ENCODE measurements at places on chromosomes 6 and 20. TPM values are rescaled to one million over a fixed set of nuclear protein-coding genes. Genes with fewer than 3 reads are reported as not detected.

The HACE1 gene
- total RNA-seq: 10.8 TPM

The HLA-DQB2 gene
- total RNA-seq: 63.7 TPM

The RBM12 gene
- total RNA-seq: 22.7 TPM

The SIGLEC1 gene
- 2.9 TPM for total RNA-seq

The TMEM74B gene
- total RNA-seq: 4.1 TPM

The BHLHE23 gene
- total RNA-seq: not detected

The TFAP2D gene
- total RNA-seq: not detected

The UBE3D gene
- 5.1 TPM for total RNA-seq

The TRPC4AP gene
- 44.8 TPM for total RNA-seq

The SNAP25 gene
- 2.1 TPM for total RNA-seq

The RIMS1 gene
- total RNA-seq: 7.5 TPM

The C6orf58 gene
- total RNA-seq: not detected

- DNase-seq: no peak
These were observed 27.2 kb downstream of the IL22RA2 start for GRCh38 chr6:137146206-137146605.

GRCh38 chr6:15170126-15170525 is 75.7 kb upstream of the JARID2 start:
- DNase-seq: no peak

- DNase-seq: no peak
These were observed 114.9 kb upstream of the BTN3A2 start for GRCh38 chr6:26249957-26250697.

GRCh38 chr20:6579824-6580223 is 187.7 kb upstream of the BMP2 start:
- no peak for DNase-seq

- DNase-seq: no peak
These were observed 17.7 kb downstream of the CST8 start for GRCh38 chr20:23508449-23509229.

- no peak for DNase-seq
These were observed 60.6 kb downstream of the OTOR start for GRCh38 chr20:16808796-16809195.

DNA sequence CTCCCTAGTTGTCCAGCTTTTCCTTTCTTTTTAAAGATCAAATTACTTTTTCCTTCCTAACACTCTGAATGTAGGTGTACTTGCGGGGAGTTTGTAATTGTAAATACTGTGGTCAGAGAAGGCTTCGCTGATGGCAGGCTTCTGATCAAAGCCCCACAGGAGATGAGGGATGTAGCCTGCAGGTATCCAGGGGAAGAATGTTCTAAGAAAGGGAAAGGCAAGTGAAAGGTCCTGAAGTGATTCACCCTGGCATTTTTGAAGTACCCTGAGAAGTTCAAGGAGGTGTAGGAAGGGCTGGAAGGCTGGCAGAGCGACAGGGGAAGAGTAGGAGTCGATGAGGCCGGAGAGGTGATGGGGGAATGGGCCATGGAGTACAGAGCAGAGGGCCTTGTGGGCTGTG is 38.2 kb upstream of the CCN6 start:
- DNase-seq: no peak

GRCh38 chr6:85037221-85037620 is 272.8 kb upstream of the TBX18 start:
- no peak for DNase-seq

GRCh38 chr6:146056506-146056905 is 27.6 kb downstream of the GRM1 start:
- DNase-seq: no peak

GRCh38 chr20:57792386-57793080 is 82.7 kb upstream of the PMEPA1 start:
- no peak for DNase-seq

DNA sequence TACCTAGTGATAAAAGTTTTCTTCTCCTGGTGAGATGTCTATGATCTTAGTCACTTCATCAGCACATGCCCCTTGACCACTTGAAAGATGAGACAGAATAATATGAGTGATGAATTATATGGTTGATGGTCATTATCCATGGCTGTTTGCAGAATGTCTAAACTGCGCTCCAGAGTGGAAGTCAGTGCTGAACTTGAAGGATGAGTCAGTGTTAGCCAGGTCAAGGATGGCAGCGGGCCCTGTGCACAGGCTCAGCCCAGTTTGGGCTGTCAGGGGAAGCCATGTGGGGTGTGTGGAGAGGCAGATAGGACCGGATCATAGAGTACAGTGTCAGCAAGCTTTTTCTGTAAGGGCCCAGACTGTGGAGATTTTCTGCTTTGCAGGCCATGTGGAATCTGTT is 67.2 kb upstream of the KIF25 start:
- no peak for DNase-seq

- DNase-seq: no peak
These were observed 42.8 kb downstream of the SOBP start for GRCh38 chr6:107532706-107533105.

DNA sequence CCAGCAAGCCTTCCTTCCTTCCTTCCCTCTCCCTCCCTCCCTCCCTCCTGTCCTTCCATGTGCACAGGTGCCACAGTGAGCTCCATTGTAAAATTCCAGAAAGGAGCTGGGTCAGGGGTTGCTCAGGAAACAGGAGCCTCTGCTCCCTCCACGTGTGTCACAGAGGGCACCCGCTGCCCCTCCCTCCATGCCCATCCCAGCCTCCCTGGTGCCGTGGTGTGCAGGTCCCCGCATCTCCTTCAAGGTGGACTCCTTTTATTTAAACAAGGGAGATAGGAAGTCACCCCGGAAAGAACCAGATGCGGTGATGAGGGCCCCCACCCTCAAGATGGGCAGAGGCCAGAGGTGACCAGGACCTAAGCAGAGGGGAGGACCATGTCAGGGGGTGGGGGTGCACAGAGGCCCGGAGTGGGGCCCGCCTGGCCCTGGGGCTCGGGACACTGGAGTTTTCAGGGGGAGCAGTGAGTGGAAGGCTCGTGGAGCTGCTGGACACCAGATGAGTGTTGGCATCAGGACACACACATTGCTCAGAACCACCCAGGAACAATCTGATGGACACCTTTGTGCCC is 85.4 kb downstream of the DHX35 start:
- no peak for DNase-seq

DNA sequence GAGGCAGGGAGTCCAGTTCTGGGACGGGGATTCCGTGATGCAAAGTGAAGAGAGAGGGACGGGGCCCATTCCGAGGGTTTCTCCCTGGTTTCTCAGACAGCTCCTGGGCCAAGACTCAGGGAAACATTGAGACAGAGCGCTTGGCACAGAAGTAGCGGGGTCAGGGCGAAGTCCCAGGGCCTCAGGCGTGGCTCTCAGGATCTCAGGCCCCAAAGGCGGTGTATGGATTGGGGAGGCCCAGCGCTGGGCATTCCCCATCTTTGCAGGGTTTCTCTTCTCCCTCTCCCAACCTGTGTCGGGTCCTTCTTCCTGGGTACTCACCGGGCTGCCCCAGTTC is 35.9 kb upstream of the HLA-G start:
- no peak for DNase-seq

DNA sequence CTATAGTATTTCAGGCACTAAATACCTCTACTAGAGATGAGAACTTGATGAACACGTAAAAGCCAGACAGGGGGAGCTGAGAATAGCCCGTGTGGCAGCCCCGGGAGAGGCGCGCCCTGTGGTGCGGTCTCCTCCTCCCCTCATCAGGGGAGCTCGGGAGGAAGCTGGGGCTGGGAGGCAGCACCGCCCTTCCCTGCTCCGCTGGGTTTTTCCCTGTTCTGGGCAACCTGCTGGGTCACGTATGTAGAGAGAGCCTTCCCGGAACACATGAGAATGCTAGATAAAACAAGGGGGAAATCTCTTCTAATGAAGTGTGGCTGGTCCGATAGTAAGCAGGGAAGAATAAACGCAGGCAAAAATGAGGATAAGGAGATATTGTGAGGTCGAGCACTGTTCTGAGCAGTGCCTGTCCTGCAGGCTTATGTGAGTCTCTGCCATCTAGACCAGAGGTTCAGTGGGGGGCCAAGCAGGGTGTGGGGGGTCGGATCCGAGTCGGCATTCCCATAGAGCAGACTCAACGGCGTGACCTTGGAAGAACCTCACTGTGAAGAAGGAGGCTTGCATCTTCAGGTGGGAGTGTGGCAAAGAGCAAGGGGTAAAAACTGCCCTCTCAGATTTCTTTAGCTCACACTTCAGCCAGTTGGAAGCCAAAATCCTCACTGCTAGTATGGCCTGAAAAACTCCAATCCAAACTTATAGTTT is 13.4 kb upstream of the RPS6KA2 start:
- no peak for DNase-seq

DNA sequence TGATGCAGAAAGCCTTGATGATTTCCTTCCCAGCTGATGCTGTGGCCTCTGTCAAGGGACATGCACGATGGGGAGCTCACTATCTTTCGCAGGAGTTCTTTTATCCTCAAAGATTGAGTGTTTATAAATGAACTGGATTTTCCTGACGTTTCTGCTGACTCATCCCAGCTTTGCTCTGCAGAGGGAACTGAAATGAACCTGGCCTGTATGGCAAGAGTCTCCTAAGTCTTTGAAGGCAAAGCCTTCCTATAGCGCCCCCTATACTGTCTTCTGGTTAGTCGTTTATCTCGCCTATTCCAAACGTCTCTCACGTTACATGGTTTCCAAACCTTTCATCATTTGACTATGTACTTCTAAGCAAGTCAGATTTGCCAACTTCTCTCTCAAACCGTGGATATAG is 565.3 kb downstream of the KIF16B start:
- DNase-seq: no peak

DNA sequence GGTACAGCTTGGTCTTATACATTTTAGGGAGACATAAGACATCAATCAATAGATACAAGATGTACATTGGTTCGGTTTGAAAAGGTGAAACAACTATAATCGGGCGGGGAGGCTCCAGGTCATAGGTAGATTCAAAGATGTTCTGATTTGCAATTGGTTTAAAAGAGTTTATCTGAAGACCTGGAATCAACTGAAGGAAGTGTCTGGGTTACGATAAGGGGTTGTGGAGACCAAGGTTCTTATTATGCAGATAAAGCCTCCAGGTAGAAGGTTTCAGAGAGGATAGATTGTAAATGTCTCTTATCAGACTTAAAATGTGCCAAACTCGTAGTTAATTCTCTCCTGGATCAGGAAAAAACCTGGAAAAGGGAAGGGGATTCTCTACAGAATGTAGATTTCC is 5.9 kb upstream of the SERPINB6 start:
- DNase-seq: no peak

GRCh38 chr6:152316024-152316423 is 321.1 kb downstream of the SYNE1 start:
- DNase-seq: no peak

- no peak for DNase-seq
These were observed 64.9 kb downstream of the SLC24A3 start for GRCh38 chr20:19277381-19277780.

DNA sequence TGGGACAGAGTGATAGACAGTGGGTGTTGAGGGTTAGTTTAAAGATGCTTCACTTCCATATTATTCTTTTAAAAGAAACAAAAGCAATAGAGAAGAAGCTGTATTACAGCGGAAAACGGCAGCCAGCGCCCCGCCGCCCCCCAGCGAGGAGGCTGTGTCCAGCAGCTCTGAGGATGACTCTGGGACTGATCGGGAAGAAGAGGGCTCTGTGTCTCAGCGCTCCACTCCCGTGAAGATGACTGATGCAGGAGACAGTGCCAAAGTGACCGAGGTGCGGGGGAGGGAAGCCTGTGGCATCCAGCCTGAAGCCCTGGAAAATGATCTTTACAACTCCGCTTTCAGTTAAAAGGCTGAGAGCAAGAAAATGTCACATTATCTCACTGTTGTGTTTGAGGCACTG is 100.2 kb downstream of the FIG4 start:
- DNase-seq: no peak

DNA sequence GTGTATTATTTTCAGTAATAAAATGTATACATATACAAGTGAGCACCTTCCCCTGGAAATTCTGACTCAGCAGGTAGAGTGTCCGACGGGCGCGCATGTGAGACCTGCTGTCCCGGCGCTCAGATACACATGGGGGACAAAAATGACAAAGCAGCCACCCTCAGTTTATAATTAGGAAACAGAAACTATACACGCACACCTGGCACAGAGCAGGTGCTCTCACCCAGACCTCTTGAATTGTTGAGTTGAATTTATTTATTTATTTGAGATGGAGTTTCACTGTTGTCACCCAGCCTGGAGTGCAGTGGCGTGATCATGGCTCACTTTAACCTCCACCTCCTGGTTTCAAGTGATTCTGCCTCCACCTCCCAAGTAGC is 180.4 kb downstream of the ZDHHC14 start:
- no peak for DNase-seq

DNA sequence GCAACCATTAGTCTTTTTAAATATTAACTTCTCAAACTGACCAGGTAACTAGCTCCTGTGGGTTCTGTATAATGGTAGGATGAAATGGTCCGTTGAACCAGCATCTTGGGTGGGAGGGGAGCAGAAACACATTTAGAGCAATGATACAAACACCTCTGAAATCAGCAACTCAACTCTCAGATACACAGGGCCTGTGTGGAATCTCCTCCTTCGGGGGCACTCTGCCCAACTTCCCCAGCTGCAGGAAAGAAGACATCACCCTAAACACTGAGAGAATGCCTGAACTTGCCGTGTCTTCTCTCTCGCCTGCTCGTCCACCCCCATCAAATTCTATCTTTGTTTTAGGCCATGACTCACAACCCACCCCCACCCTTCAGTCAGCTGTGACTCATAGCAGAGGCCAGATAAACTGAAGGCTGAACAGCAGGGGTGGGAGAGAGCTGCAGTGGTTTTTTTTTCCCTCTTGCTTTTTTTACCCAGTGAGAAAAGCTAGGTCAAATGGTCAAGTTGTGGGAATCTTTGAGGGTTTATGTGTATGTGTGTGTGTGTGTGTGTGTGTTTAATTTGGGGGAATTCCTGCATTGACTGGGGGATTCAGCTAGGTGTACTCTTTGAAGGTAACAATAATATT is 593.4 kb upstream of the JAG1 start:
- no peak for DNase-seq

GRCh38 chr20:38855356-38855755 is 49.9 kb downstream of the PPP1R16B start:
- no peak for DNase-seq

DNA sequence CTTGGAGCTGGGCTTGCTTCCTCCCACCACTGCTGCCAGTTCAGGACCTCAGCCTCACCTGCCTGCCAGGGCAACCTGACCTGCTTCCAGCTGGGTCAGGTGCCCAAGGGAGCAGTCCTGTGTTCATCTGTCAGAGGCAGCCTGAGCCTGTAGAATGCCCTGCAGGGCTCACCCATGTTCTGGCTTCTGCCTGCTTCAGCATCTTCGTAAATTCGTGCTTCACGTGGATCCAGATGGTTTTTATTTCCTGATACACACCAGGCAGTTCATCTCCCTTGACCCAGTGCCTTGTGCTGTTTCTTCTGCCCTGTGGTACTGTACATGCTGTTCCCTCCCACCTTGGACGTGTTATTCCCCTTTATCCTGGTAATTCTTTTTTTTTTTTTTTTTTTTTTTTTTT is 50.2 kb downstream of the ARID1B start:
- no peak for DNase-seq

- DNase-seq: no peak
These were observed 16.4 kb downstream of the ADGRF4 start for GRCh38 chr6:47714802-47715201.
